K562 (cell line): ENCODE measurements at places on chromosomes 3 and 15. TPM values are rescaled to one million over a fixed set of nuclear protein-coding genes. Genes with fewer than 3 reads are reported as not detected.
A peak's percentile ranks its signal among the peaks of the same experiment; 100 is the strongest.

GRCh38 chr3:150169330-150169940 lies 198.7 kb upstream of the PFN2 start:
- no peak for DNase-seq

DNA sequence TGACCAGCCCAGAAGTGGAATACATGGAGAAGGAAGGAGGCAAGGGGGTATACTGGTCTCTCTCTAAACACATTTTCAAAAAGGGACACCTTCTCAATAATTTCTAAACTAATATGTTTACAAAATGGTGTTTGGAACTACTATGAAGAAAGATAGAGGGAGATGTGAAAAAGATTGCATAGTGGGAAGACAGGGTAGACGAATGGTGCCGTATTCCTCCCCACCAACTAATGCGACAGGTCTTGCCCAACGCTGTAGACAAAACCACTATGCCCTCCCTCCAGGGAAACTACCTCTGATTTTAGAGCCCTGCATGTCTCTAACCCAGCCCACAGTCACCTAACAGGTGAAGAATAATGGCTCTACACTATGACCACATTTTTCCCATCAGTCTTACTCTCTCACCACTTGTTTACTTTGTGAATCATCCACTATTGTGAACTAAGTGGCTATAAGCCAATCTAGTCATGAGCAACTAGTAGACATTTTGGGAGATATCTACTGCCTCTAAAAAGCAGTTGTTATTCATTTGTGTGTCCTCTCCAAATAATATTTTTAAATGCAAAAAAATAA lies 108.2 kb upstream of the UBE2E2 start:
- DNase-seq = no peak

DNA sequence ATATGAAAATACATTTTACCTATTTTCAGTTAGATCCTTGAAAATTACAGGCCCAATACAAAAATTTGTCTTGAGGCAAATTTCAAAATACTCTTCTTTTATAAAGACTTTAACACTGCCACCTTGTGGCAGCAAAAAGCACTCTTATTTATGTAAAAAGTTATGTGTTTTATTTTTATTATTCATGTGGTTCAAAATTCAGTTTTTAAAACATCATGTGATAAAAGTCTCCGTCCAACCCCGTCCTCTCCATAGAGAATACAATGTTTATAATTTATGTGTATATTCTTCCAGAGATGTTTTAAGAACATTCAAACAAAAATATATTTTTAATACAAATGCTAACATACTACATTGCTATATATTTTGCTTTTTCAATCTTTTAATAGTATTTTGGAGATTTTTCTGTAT lies 36.9 kb upstream of the TRIM59 start:
- DNase-seq = no peak

DNA sequence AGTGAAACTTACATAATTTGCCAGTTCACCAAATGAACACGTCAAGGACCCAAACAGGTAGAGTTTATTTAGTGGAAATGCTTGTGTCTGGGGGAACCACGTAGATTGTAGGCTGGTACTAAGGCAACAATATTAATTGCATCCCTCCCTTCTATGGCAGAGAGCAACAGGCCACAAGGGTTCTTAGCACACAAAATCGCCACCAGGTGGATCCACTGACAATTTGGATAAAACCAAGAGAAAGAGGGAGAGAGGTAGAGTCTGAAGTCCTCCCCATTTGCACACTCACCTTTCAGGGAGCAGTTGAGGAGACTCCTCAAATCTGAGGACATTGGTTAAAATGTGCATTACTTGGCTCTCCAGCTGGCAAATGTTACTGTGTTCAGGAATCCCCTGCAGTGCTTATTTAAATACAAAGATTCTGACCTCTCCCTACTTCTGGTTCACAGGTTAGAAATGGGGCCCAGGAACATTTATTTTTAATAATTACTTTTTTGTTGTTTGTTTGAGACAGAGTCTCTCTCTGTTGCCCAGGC lies 181.0 kb upstream of the FEZF2 start:
- DNase-seq = peak; percentile 5

DNA sequence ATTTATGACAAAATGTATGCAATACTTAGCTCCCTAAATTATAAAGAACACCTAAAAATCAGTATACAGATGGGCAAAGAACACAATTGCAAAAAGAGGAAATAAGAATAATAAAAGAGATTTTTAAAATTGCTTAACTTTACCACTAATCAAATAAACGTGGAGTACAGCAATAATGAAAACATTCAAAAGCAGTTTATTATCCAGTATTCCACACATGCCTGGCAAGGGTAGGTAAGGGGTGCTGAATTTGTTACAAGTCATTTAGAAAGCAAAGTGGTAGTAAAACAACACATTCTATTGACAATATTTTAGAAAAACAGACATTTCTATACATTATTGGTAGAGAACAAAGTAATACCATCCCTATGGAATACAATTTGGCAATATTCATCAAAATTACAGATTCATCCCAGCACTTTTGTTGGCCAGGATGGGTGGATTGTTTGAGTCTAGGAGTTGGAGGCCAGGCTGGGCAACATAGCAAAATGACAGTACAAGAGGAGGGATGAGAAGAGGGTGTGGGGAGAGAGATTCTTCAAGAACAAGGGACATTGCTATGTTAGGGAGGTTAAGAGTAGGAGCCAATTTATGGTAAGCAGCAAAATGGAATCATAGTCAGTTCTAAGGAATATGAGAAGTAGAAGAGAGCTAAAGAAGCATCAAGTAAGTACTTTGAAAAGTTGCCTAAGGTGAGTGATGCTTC lies 3.7 kb upstream of the ACKR4 start:
- DNase-seq = no peak

DNA sequence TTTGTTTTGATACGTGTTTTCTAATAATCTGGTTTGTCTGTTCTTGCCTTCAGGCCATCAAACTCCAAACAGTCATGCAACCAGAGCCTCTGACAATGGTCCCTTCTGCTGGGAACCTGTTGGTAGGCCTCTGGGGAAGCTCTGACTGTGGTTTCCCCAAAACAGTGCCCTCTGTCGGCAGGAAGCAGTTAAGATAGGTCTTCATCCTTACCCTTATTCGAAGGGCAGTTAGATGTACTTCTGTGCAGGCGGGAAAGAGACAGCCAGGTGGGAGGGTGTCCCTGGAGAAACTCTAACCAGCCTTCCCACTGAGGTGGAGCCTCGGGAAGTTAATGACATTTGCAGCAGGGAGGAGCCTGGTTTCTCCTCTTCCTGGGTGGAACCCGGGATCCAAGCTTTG lies 81.6 kb upstream of the CHMP2B start:
- DNase-seq = no peak

DNA sequence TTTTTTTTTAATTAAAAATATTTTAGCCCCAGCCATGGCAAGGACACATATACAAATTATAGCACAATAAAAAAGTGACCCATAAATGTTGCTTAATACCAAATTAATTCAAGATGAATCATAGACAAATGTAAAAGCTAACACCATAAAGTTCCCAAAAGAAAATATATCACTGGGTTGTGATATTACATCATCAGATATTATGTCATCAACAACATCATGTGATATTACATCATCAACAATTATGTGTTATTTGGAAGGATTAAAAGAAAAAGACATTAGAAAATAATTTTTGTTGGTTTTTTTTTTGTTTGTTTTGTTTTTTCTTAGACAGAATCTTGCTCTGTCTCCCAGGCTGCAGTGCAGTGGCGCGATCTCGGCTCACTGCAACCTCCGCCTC lies 34.5 kb upstream of the ABHD10 start:
- no peak for DNase-seq

DNA sequence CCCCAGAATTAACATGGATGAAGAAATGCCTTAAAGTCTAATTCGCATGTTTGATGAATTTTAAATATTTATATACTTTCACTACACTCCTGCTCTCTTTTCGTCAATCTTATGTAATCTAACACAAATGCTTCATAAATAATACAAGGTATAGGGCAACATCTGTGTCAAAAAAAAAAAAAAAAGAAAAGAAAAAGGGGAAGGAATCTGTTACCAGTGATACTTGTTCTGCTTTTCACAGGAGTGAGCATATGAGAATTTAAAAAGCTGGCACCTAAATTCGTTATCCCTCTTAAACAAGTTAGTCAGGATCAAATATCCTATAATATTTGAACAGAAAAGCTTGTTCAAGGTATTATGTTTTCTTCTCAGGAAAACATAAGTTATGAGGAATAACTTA lies 243.8 kb downstream of the KCNH8 start:
- DNase-seq = no peak

DNA sequence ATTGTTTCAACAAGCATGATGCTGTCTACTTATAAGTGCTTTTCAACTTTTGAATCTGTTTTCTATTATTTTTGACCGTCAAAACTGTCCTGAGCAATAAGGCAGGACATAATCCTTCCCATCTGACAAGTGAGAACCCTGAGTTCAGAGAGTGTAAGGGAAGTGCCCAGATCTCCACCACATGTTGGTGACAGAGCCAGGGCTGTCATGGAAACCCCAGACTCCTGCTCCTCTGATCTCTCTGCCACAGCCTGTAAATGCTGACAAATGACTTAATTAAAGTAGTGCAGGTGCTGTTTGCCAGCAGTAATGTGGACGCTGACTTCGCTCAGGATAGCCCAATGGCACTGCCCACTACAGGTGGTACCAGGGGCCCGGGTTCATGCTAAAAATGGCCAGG lies 40.3 kb downstream of the SPSB4 start:
- no peak for DNase-seq

- no peak for DNase-seq
These were observed 220.3 kb downstream of the THSD4 start for GRCh38 chr15:71335591-71335990.

DNA sequence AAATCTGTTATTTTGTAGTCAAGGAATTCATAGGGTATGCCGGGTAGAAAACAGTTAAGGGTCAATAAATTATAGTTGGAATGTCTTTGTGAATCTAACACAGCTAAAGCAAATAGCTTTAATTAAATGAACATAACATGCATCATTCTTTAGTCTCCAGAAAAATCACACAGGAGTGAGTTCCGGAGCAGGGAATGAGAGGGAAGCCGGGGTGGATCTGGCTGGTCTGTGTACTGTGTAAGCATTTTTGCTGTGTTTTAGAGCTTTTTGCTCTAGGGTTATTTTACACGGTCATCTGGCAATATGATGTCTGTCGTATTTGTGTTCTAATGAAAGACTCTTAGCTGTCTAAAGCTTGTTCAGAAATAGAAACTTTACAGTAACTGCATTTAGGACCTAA lies 57.5 kb downstream of the MED12L start:
- DNase-seq = no peak

The KIF7 gene
- total RNA-seq = 1.7 and 1.8 TPM in 2 replicates

The CCR9 gene
- total RNA-seq = not detected in 2 replicates
